ENCODE measurements at places on chromosomes 2 and 18.

- DNase-seq = no peak
These were observed 120.9 kb downstream of the CLIP4 start for GRCh38 chr2:29236074-29236473.

GRCh38 chr18:36692921-36693332, 135.9 kb downstream of the TPGS2 start:
- DNase-seq = no peak

DNA sequence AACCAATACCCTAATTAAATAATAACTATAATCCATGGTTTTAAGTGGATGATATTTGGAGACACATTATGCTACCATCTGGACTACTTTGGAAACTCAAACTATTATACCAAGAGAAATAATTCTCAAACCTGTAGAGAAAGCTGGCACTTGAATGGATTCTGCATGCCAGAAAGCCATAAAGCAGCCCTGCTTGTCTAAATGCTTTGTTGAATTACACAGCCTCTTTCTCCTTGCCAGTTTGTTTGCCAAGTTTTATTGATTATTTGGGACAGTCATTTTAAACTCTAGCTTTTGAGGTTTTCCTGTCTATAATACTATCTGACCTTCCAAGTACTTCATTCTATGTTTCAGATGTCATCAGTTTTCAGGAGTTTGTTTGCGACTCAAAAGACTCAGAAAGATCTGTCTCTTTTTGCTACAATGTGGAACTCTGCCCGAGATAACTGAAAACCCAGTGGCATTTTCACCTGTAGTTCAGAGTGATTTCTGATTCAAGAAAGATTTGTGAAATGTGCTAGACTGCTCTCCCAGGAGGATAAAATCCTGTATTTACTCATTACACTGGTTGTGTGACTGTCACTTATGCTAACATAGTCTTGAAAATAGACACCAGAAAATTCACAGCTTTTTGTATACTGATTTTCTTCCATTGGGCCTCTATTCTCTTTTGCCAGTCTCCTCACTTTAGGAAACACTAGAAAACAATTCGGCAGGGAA, 29.2 kb upstream of the MBOAT2 start:
- DNase-seq = no peak

DNA sequence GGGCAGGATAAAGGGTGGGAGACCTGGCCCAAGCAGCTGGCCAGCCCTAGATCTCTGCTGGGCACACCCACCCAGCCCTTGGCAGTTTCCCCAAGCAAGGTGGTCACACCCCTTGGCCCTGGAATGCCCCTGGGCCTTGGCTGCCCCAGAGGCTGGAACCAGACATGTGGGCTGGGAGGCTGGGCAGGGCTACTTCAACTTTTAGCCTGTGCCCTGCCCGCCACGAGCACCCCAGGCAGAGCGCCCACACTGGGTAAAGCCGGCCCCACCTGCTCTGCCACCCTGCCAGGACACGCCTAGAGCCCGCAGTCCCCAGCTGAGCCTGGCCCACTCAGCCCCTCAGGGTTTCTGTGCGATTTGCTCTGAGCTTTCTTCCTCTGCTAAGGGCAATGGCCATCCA, 119.7 kb upstream of the SMAD2 start:
- no peak for DNase-seq

GRCh38 chr2:121748202-121748601, 7.2 kb upstream of the TSN start:
- no peak for DNase-seq

DNA sequence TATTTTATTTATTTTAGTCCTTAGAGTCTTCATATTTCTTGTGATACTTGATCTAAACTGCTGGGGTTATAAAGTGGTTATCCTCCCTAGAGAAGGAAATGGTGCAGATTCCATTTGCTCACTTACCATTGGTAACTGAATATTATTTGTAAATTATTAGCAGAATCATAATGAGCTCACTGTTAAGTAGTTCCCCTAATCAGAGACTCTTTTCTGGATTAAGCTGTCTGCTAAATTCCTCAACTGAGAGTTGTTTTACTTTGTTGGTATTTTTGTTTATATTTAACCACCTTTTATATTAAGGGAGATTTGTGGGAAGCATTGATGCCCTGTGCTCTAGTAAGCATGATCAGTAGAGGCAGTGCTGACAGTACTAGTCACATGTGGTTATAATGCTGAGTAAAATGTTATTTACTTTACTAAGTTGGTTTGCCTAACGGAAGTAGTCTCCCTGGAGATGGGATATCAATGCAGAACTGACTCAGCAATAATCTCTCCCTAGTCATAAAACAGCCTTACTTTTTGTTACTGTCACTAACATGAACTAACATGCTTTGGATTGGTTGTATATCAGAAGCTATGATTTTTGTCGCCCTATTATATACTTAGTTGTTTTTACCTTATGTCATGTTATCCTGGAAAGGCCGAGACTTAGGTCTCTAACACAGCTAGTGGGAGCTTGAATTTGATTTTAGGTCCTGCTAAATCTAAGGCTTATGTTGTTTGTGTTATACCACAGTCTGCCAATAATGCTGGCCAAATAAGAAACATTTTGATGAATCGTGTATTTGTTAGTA, 166.7 kb downstream of the MCFD2 start:
- DNase-seq = no peak

GRCh38 chr2:854460-854859, 96.2 kb upstream of the SNTG2 start:
- DNase-seq = no peak

- no peak for DNase-seq
These were observed 9.1 kb upstream of the UNC80 start for GRCh38 chr2:209762563-209762962.

DNA sequence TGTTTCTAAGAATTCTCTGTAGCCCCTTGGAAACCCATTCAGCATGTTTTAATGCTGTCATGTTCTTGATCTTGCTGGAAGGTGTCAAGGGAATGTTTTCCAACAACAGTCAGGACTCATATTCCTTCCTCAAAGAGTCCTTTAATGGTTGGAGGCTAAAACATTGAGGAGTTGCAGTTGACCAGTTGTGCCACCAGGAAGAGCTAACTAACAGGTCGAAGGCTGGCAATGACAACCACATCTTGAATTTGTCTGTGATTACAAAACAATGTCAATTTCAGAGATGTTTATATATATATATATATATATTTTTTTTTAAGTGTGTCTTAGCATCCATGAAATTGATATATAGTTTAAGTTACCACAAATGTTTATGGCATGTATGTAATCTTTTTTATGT, 151.5 kb downstream of the INO80D start:
- DNase-seq = no peak

GRCh38 chr2:109715313-109715805, 78.7 kb upstream of the RGPD5 start:
- no peak for DNase-seq

DNA sequence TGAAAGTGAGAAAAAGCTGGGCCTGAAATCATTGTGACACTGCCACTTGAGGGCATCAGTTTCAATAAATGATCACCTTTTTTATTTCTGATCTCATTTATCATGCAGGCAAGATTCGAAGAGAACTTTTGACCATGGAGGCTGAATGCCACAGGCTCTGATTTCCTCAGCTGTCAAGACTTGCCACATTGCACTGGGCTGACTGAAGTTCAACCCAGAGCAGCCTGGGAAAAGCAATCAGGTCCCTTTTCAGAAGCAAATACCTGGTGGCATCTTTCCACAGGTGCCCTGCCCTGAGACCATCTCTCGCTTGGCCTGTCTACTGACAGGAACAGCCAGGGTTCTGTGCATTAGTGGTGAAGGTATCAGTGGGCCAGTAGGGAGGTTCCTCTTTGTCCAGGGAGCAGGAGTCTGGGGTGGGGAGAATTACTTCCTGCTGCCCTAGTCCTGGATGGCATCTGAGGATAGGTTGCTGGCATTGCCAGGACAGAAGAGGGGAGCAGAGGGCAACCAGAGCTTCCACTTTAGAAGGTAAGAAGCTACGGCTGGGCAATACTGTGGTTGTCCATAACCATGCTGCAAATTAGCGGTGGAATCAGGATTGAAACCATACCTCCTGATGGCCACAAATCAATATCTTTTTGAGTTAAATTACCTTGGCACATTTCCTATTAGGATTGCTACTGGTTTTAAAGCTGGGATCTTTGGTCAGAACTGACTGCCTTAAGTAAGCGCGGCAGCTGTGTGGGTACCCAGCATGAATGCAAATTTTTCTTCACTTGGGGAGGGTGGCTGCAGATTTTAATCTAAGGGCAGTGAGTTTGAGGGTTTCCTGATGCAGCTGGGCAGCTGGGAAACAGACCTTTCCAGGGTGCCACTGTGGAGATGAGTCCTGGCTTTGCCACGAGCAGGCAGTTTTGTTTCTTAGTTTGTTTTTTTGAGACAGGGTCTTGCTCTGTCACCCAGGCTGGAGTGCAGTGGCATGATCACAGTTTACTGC, 394.5 kb downstream of the ALK start:
- DNase-seq = no peak

DNA sequence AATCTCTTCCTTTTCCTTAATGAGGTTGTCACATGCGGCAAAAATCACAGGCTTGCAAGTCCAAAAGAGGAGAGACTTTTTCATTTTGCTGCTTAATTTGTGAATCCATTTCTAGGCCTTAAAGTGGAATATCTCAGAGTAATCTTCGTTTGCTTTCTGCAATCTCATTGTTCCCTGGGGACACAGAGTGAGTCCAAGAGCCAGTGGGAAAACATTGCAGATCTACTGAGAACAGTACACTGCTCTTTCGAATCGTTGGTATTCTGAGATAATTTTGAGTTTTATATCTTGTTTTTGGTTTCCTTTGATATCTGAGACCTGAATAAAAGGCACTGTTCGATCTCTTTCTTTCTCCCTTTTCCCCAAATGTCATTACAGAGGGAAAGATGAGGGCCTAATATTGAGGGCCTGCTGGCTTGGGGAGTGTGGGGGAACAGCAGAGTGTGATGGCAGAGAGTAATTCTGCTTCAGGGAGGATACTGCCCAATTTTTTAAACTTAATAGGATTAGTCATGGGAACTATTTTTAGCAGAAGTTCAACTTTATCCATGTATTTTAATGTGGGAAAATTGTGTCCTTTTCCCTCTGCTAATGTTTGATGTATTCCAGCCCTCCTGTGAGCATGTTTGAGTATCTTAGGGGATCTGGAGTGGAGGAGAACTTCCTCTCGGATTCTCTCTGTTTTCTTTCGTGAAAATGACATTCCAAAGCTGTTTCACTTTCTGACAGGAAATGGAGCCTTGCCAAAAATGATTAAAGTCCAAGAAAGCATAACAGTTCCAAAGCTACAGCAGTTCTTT, 418.2 kb upstream of the ZEB2 start:
- peak; percentile 54 for DNase-seq

DNA sequence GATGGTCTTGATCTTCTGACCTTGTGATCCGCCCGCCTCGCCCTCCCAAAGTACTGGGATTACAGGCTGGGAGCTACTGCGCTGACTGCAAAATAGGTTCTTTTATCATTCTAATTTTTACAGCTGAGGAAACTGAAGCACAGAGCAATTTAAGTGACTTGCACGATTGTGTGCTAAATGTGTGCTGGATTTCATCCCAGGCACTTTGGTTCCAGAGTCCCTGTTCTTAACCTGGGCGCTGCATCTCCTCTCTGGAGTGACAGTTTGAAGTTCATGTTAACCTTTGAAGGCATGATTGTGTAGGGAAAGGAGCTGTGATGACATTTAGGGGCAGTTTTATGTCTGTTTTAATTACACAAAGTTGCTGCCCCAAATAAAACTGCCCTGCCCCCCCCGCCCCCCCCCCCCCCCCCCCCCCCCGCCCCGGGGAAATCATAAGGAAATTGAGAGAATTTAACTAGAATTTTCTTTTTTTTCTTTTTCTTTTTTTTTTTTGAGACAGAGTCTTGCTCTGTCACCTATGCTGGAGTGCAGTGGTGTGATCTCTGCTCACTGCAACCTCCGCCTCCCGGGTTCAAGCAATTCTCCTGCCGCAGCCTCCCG, 5.6 kb downstream of the ACSL3 start:
- DNase-seq = no peak

GRCh38 chr2:214960677-214961076, 151.2 kb upstream of the BARD1 start:
- DNase-seq = no peak

DNA sequence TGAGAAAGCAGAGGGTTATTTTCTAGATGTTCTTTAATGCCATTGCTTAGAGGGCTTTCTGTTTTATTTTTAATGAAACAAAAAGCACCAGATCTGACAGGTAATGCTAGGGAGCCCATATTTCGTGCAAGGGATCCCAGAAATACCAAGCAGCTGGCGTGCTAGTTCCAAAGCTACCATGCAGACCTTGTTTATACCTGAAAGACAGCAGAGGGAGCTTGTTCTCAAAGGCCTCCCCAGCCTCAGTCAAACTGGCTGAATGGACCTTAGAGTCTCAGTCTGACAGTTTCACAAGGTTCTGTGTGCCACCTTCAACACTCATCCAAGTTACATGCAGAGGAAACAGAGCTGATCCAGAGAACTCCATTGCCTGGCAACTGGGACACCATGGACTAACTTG, 48.6 kb downstream of the GALNT14 start:
- no peak for DNase-seq

- DNase-seq = no peak
These were observed 9.6 kb downstream of the DCDC2C start for GRCh38 chr2:3712831-3713503.

GRCh38 chr2:65530547-65531320, 98.3 kb upstream of the SPRED2 start:
- no peak for DNase-seq

DNA sequence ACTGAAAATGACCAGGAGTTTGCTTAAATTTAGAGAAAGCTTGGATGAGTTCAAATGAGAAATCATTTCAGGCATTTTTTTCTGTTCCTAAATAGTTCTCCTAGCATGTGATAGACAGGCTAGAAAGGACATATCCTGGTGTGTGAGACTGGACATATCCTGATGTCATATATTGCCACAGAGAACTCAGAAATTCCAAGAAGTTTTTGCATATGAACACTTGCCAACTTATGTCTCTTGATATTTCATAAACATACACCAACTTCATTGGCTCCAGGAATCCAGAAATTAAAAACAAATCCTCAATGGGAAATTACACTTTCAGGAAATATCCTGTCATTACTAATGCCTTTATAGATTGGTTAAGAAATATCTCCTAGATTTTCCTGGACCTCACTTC, 2.9 kb upstream of the SERPINB4 start:
- DNase-seq = no peak

- DNase-seq = no peak
These were observed 1334.0 kb upstream of the NRXN1 start for GRCh38 chr2:52365946-52366345.

GRCh38 chr18:75267643-75268363, 57.2 kb downstream of the TSHZ1 start:
- no peak for DNase-seq

DNA sequence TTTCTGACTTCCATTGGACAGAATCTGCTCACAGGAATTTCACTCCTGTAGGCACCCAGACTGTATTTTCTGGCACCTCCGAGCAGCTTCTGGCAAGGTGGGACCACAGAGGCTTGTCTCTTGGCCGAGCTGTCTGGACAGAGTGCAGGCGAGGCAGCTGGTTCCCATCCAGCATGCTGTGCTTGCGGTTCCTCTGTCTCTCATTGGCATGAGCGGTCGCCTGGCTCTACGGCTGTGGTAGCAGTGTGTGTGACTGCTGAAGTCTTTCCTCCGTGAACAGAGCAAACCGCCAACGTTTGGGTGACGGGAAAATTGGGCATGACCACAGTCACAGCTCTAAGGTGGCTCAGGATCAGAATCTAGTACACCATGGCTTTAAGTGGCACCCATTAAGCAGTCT, 411.7 kb upstream of the NETO1 start:
- DNase-seq = no peak

Measured in right renal pelvis (tissue), 4 donors.